ENCODE measurements at places on chromosomes 3 and 15.

GRCh38 chr3:154178172-154178571, 57.0 kb downstream of the ARHGEF26 start:
- no peak for DNase-seq

DNA sequence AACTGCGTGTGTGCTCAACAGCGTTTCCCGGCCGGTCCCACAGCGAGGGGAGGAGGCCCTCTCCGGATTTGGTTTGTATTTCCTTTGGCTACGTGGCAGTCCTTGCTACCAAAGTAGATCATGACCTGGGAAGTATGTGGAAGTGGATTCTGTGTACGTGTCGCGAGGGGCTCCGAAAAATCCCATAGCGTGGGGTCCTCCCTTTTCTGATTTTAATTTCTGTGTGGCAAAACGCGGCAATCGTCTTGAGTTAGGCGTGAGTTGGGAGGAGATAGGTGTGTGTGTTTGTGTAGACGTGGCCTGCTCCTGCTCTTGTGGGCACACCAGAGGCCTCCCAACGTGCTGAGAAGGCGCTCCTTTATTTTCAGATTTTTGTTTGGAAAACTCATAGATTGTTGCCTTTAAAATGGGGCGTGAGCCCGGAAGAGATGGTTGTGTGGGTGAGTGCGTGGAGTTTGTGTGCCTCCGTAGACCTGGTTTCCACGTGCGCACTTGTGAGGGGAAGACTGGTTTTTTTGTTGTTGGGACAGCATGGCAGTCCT, 1.2 kb downstream of the TRIM71 start:
- no peak for DNase-seq

- no peak for DNase-seq
Measured at GRCh38 chr15:42024303-42024702, 3.5 kb upstream of the PLA2G4E start.

GRCh38 chr15:92365084-92365483, 28.6 kb upstream of the ST8SIA2 start:
- DNase-seq = no peak

GRCh38 chr3:156360963-156361362, 194.0 kb downstream of the SSR3 start:
- DNase-seq = no peak

DNA sequence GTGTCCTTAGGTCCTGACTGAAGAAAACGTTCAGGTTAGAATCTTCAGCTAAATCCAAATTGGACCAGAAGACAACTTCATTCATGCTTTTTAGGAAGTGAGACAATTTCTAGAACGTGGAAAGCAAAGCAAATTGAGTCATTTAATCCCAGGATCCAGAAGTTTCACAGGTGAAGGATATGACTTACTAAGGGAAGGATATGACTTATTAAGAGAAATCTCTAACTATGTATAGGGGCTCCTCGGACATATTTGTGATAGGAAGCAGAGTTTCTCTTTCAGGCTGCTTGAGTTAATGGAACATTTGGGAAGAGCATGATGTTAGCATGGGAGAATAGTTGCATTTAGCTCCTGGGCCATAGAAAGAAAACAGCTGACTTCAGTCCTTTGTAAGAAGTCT, 16.1 kb upstream of the PLOD2 start:
- DNase-seq = no peak

GRCh38 chr3:46950650-46951241, 25.8 kb downstream of the CCDC12 start:
- DNase-seq = no peak

DNA sequence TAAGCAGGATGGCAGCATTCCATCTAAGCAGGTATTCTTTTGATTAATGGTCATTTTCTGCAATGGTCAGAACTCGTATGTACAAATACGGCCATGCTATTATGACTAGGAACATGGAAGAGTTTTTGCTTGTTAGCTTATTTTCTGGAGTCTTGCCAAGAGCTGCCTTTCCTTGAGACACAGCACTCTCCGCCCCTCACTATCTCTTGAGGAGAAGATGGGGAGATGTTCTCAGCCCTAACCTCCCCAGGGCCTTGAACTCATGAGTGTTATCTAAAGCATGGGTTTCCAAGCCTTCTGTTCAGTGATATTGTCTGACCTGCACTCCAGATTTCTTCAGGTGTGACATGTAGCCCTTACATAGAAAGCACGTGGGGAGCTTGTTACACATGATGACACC, 65.9 kb upstream of the ACTC1 start:
- peak; percentile 17 for DNase-seq

DNA sequence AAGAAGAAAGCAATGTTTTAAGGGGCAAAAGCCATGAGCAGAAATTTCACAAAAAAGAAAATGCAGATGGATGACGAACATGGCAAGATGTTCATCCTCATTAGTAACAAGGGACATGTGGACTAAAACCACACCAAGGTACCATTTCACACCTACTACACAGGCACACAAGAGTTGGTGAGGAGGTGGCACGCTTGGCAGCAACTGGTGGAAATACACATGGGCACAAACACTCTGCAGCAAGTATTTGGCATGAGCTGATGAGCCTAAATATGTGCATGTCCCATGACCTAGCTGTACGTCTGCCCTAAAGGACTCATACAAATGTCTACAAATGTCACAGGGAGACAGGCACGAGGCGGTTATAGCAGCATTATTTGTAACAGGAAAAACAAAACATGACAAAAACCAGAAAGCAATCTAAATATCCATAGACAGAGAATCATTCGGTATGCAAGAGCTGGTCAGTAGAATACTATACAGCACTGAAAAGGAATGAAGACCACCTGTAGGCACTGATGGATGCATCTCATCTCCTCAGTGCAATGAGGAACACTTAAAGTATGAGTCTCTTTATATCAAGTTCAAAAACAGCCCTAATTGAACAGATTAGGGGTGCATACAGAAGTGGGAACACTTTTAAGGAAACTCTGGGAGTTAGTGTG, 11.5 kb upstream of the FBLN2 start:
- DNase-seq = no peak

DNA sequence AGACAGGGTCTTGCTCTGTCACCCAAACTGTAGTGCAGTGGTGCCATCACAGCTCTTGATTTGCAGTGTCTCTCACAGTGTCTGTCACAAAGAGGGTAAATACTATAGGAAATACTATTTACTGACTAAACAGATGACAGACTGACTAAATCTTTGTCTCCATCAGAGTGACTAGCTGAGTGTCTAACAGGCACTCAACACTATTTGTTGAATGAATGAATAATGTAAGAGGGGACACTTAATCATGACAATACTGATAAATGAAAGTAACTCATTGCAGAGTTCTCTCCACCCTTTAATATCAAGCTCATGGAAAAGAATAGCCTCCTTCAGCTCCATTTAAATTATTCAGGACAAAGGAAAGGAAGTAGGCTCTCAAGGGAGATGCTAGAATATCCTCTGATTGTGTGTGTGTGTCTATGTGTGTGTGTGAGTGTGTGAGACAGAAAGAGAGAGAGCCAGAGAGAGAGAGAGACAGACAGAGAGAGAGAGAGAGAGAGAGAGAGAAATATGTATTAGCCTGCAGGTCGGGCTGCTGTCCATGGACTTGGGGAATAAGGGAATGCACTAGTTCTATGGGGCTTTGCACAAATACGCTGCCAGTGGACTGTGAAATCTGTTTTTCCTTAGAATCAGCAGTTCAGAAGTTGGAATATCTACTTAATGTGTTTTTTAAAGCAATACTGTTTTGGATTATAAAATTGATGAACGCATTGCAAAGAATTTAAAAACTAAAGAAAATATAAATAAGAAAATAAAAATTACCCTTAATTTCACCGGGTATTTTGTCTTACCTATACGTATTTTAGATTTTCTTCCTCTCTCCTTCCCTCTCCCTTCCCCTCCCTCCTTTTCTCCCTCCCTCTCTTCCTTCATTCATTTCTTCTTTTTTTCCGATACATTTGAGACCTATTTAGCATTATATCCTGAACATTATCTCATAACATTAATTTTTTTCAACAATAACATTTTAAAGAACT, 132.9 kb upstream of the LRIG1 start:
- no peak for DNase-seq

DNA sequence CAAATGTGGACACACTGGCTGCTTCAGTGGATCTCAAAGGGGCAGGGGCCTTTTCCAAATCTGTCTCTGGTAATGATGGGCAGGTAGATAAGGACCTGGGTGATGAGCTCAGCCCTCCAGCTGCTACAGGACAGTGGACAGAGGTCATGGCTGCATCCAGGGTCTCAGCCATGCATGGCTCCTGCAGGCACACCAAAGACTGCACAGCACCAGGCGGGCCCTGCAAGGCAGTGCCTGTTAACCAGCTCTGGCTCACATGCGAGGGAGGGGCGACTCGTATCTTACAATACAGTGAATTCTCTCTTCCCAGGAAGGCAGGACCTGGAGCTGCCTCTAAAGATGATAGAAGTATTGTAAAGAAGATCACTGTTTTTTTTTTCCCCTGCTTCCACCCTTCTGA, 58.7 kb downstream of the OXNAD1 start:
- no peak for DNase-seq

DNA sequence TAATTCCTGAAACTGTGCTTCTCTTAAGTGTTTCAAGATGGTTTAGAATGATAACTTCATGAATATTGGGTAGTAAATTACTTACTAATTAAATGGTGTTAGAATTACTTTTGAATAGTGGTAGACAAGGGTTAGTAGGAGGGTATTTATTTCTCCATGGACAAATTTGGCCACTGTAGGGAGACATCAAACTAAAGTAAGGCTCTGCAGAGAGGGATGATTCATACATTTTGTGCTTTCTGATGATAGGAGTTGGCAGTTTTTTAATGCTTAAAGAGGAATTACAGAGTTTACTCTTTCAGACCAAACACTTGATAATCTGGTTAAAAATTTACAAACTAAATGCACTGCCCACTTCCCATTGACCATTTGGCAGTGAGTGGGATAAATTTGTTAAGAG, 127.6 kb downstream of the NAALADL2 start:
- DNase-seq = no peak

DNA sequence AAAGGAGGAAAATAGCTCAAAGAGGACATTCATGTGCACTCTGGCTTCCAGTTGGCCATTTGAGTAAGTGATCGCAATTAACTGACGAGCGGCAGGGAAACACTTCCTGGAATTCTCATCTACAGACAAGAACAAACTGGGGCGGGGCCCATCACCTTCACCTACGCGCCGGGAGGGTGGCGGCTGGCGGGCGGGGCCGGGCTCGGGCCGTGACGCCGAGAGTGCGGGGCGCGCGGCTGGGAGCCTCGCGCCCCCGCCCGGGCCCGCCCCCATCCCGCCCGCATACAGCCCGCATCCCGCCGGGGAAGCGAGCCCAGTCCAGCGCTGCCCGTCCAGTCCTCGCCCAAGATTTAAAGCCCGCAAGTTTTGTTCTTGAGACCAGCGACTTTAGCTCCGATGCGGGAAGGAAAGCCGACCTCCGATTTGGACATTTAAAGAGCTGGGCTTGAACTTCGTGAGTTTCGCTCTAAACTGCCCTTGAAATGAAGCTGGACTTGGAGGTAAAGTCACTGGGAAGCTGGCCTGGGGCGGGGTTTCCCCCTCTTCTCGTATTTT, at the start of gene B3GNT5:
Gene B3GNT5, plus strand, starts transcription at position 281 of the 555 bp plus-strand sequence. CDS start 16,546 bp downstream, outside the sequence.
- DNase-seq = peak; percentile 74

GRCh38 chr3:169790687-169791429, 17.7 kb downstream of the MYNN start:
- no peak for DNase-seq

DNA sequence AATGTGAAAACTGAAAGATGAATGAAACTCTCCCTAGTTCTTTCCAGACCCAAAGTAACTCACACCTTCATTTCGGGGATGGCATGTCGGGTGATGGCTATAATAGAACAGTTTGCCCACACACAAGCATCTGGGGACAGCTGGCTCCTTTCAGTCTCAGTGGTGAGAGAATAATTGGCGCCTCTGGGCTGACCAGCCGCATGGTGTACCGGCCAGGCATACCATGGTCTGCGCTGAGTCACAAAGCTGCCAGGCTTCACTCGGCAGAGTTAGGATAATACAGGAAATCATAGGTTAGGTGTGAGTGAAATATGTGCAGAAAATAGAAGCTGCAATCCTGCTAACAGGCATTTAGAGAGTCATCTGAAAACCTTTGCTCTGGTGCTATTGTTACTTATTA, 80.4 kb upstream of the IGF1R start:
- DNase-seq = no peak

GRCh38 chr3:77234004-77234403, 194.1 kb downstream of the ROBO2 start:
- DNase-seq = no peak

GRCh38 chr3:170222647-170223541, 670 bp downstream of the PRKCI start:
- peak; percentile 77 for DNase-seq

- DNase-seq = peak; percentile 46
Measured at GRCh38 chr15:88912500-88912921, 668 bp downstream of the MFGE8 start.

DNA sequence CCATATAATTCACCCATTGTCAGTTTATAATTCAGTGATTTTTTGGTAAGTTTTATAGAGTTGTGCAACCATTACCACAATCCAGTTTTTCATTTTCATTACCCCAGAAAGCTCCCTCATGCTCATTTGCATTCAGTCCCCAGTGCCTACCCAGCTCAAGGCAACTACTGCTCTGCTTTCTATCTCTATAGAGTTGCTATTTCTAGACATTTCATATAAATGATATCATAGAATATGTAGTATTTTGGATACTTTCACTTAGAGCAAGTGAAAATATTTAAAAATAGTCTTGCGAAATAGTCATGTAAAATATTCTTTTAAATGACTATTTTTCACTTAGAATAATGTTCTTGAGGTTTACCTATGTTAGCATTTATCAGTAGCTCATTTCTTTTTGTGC, 42.1 kb downstream of the ZNF654 start:
- DNase-seq = no peak

GRCh38 chr3:171373711-171374110, 86.5 kb downstream of the TNIK start:
- no peak for DNase-seq

- no peak for DNase-seq
Measured at GRCh38 chr15:63539521-63539920, 35.1 kb downstream of the USP3 start.

DNA sequence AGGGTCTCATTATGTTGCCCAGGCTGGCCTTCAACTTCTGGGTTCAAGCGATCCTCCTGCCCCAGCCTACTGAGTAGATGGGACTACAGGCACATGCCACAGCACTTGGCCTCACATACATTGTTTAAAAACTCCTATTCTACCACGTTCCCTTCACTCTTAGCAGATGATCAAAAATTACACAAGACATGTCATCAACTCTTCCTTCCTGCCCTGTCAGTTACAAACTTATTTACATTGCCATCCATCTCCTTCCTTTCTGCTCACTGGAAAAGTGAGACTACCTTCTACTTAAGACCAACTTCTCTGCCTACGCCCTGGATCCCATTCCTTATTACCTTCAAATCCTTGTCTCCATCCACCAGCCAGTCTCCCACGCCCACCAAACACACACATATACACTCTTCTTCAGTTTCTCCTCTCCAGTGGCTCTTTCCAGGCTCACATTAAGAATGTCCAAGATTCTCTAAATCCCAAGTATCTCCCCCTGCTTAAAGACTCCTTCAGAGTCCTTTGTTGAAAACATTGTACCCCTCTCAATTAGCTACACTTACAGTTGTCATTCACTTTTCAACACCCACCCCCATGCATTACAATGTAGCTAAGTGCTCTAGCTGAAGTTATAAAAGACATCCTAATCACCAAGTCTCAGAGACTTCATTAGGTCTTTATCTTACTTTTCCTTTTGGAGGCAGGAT, 4.3 kb downstream of the PEAK1 start:
- DNase-seq = peak; percentile 14

GRCh38 chr15:66679657-66680108, 22.4 kb upstream of the SMAD6 start:
- DNase-seq = peak; percentile 92
